Neural progenitor cell (in vitro differentiated cells): ENCODE measurements at places on chromosomes 3 and 15. TPM values are rescaled to one million over a fixed set of nuclear protein-coding genes. Genes with fewer than 3 reads are reported as not detected.

Gene WDR5B
- total RNA-seq: 7.8 and 11.8 TPM in 2 replicates

Gene OSBPL10
- 5.1 and 8.4 TPM in 2 replicates for total RNA-seq

- H3K36me3 ChIP-seq: no peaks in the 10 kb centered on the region
- H3K4me1 ChIP-seq: no peaks in the 10 kb centered on the region
- no peak overlapping the region for H3K4me3 ChIP-seq
Measured at GRCh38 chr3:94159062-94159828, 96.4 kb downstream of the NSUN3 start.

GRCh38 chr3:15409239-15409638 lies 18.1 kb downstream of the METTL6 start:
- H3K4me3 ChIP-seq: no peak overlapping the region
- no peak for DNase-seq
- H3K4me1 ChIP-seq: no peaks in the 10 kb centered on the region
- H3K27ac ChIP-seq: no peak overlapping the region
